ENCODE measurements at places on chromosomes 7 and 10.
A peak's percentile ranks its signal among the peaks of the same experiment; 100 is the strongest.

DNA sequence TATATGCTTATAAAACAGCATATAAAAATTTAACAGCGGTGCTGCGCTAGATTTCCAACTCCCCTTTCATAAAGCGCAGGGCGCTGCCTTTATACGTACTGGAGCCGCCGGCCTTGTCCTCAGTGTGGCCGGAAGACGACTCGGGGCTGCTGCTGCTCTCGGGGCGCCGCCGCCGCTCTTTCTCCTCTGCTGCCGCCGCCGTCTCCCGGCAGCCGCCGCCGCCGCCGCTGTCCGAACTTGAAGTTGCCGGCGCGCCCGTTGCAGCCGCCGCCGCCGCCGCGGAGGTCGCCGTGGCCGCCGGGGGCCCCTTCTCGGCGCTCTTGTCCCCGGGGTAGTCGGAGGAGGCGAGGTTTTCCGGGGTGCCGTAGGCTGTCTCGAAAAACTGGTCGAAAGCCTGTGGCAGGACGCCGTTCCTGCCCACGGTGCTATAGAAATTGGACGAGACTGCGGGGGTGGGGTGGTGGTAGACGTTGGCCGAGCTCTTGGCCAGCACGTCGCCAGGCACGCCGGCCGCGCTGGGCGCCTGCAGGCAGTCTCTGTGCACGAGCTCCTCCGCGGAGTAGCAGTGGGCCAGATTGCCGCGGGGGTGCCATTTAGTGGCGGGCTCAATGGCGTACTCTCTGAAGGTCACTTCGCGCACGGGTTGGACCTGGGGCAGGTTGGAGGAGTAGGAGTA, 557 bp downstream of the HOXA11 start:
- DNase-seq = peak; percentile 16

DNA sequence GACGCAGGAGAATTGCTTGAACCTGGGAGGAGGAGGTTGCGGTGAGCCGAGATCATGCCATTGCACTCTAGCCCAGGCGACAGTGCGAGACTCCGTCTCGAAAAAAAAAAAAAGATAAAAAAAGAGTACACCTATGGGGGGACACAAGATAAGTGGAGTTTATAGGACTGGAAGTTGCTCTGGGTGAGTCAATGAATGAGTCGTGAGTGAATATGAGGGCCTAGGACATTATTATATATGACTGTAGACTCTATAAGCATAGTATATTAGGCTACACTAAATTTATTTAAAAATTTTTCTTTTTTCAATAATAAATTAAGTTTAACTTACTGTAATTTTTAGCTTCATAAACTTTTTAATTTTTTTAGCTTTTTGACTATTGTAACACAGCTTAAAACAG, 19.4 kb upstream of the SGCE start:
- no peak for DNase-seq

DNA sequence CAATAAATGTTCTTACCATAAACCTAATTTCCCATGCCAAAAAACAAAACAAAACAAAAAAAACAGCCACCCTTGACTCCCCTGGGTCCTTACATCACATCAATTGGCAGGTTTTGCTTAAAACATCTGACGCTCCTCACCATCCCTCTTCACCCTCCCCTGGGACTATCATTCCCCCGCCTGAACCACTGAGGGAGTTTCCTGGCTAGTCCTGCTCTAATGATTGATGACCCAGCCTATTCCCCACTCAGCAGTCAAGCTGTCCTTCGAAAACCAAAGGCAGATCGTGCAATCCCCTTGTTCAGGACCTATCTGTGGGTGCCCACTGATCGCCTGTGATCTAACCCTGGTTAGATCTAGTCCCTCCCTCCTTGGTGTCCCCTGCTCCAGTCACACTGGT, 11.2 kb upstream of the FRMPD2 start:
- DNase-seq = no peak

DNA sequence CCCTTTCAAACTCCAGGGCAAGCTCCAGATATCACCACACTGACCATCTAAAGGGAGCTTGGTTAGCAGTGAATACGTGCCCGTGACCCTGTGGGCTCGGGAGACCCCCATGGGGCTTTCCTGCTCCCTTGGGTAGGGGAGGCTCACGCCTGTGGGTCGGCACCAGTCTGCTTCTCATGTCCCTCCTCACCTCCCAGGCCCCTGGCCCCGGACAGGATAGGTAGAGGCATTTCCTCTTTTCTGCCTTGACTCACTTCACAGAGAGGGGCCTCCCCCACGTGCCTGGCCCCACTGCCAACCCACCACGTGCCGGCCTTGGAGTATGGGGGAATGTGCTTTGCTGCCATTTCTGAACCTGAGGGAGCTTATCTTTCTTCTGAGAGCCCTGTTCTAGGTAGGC, 131.3 kb upstream of the FAM20C start:
- DNase-seq = no peak

GRCh38 chr7:115441033-115441432, 519.1 kb downstream of the MDFIC start:
- no peak for DNase-seq

- peak; percentile 40 for DNase-seq
Measured at GRCh38 chr7:23020742-23021401, 6.9 kb upstream of the HYCC1 start.

DNA sequence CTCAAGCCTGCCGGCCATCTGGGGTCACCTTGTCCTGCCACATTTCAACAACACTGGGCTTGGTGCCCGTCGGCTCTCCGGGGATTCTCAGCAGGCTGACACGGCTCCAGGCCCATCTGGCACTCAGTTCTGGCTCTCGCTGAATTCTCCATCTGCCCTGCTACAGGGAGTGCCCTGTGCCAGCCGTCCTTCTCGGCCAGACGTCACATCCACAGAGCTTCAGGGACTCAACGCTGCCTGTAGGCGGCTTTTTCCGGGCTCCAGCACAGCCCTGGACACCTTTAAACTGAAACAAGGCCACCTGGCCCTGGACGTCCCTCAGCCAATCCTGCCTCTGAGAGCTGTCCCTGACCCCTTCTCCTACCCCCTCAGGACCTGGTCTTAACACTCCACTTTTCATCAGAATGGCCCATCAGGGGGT, 43.0 kb downstream of the TMEM130 start:
- no peak for DNase-seq

DNA sequence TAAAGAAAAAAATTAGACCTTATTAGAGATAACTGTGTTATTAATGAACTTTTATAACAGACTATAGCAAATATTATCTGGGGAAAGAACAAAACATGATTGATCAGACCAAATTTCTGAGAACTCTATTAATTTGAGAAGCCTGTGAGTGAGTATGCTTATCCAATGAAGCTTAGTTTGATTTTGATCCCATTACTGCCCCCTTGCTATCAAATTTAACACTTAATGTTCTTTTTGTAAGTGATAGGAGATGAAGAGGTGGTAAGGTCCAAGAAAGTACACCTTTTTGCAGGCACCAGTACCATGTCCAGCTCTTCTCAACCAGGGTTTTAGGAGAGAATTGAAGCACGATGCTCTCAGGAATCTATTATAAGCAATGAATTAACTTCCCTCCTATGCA, 49.9 kb downstream of the ZNF365 start:
- no peak for DNase-seq

DNA sequence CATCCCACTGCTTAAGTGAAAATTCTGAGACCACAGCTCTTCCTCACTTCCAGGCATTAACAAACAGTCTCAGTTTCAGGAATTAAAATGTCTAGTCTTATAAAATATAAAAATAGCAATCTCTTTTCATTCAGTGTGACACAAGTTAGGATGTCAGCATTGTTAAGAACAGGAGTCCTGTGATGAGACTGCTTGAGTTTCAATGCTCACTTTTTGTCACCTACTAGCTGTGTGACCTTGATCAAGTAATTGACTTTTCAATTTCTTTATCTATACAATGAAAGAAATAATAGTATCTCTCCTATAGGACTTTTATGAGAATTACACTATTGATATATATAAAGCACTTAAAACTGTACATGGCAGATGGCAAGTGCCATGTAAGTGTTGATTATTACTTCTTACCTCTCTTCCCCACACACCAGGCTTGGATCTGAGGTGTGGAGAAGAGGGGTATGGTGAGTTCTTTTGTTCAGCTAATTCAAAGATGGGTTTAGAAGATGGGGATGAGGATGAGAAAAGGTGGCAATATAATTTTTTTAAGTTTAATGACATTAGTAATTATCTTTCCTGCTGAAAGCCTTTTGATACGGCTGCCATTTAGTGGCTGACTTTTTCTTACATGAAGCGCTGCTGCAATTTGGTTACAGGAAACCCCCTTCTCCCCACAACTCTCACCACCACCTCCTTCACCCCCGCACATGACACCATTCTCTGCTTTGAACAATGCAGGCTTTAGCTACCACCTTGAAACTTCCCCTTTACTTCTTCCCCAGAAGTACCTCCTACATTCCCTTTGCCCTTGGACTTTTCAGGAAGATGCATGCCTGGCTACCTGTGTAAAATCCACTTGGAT, 20.8 kb upstream of the HYAL4 start:
- DNase-seq = no peak

- no peak for DNase-seq
Measured at GRCh38 chr7:1897076-1897860, 227.2 kb downstream of the ELFN1 start.

GRCh38 chr7:135697276-135698049, 30.5 kb downstream of the SLC13A4 start:
- DNase-seq = no peak

GRCh38 chr7:76254781-76255180, 47.7 kb upstream of the HSPB1 start:
- DNase-seq = no peak

- no peak for DNase-seq
Measured at GRCh38 chr10:6711408-6711841, 131.3 kb upstream of the PRKCQ start.

DNA sequence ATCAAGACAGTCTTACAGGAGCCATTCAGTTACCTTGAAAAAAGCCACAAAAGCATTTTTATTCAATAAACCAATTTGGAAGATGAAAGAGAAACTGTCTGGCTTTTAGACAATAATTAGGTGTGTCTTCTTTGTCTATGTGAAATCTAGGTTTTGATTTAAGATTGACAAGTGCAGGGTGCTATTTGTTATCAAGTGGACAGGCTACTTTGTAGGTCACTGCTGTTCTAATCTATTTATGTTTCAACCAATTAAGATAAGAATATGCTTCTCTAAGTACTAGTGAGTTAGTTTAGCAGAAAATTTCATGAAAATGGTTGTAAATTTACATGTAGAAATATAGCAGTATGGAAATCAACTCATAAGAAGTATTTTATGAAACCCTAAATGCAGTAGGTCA, 177.5 kb downstream of the CACNA2D1 start:
- DNase-seq = no peak

- peak; percentile 5 for DNase-seq
Measured at GRCh38 chr10:121088524-121088923, 237.4 kb downstream of the WDR11 start.

- peak; percentile 5 for DNase-seq
Measured at GRCh38 chr7:92988051-92988450, 129.7 kb downstream of the SAMD9 start.

- DNase-seq = no peak
Measured at GRCh38 chr7:46191776-46192175, 270.7 kb upstream of the IGFBP3 start.

GRCh38 chr10:94220717-94221116, 142.0 kb downstream of the NOC3L start:
- no peak for DNase-seq

Measured in erythroblast (primary cell).